ENCODE measurements at places on chromosomes 7 and 10. TPM values are rescaled to one million over a fixed set of nuclear protein-coding genes. Genes with fewer than 3 reads are reported as not detected.

GRCh38 chr7:69526570-69526969 is 71.7 kb upstream of the AUTS2 start:
- no peak for DNase-seq

- peak; percentile 57 for DNase-seq
Measured at GRCh38 chr7:129780974-129781927, 169.7 kb downstream of the NRF1 start.

- no peak for DNase-seq
Measured at GRCh38 chr10:81473755-81474154, 401.2 kb upstream of the NRG3 start.

GRCh38 chr10:67864607-67865371 is 19.7 kb upstream of the SIRT1 start:
- DNase-seq = no peak

DNA sequence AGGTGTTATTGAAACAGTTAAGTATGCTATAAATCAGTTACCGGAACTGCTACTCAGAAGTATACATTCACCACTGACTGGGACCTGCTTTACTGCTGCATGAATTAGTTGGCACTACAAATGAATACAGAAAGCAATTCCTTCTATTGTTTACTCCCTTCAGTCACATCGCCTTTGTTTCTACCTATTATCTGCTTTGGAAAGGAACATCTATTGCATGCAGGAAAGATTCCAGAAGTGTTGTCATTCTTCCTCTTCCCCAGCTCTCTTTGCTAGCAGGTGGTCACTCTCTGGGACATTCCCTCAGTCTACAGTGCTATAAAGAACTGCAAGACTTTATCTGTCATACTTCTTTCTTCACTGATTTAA is 131.3 kb downstream of the ANK3 start:
- no peak for DNase-seq

DNA sequence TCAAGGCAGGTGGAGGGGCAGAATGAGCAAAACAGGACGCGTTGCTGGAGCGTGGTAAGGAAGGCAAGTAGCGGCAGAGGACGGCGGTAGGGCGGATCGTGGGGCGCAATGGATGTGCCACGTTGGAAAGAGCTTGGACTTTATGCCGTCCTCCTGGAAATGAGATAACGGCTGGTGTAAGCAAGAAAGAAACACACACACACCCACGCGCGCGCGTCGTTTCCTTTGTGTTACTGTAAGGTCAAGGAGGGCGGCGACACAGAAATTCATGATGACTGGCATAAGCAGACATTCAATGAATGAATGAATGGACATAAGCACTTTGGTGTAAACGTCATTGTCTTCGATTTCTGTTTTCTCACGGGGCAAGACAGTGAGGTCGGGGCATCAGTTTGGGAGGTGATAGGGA is 683 bp upstream of the ENTPD7 start:
- DNase-seq = no peak

The GNAT3 gene
- polyA plus RNA-seq = not detected

The CPVL gene
- polyA plus RNA-seq = 0.05 TPM
